ENCODE measurements at places on chromosomes 11 and 22. TPM values are rescaled to one million over a fixed set of nuclear protein-coding genes. Genes with fewer than 3 reads are reported as not detected.

DNA sequence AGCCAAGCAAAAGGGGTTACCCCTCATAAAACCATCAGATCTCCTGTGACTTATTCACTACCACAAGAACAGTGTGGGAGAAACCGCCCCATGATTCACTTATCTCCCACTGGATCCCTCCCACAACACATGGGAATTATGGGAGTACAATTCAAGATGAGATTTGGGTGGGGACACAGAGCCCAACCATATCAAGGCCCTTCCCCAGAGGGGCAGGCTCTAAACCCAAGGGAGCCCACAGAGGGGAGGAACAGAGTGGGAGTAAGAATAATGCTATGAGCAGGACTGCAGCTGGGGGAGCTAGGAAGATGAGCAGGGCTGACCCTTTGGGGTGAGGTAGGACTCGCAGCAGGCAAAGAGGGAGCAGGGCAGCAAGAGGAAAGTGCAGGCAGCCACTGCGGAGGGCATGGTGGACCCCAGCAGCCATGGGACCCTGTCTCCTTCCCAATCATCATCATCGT is 59.3 kb downstream of the CD82 start:
- no peak for DNase-seq

DNA sequence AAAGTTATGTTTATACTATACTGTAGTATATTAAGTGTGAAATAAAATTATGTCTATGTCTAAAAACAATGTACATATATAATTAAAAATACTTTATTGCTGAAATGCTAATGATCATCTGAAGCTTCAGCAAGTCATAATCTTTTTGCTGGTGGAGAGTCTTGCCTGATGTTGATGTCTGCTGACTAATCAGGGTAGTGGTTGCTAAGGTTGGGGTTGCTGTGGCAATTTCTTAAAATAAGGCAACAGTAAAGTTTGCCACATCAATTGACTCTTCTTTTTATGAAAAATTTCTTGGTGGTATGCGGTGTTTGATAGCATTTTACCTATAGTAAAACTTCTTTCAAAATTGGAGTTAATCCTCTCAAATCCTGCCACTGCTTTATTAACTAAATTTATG is 21.4 kb downstream of the INSC start:
- no peak for DNase-seq

DNA sequence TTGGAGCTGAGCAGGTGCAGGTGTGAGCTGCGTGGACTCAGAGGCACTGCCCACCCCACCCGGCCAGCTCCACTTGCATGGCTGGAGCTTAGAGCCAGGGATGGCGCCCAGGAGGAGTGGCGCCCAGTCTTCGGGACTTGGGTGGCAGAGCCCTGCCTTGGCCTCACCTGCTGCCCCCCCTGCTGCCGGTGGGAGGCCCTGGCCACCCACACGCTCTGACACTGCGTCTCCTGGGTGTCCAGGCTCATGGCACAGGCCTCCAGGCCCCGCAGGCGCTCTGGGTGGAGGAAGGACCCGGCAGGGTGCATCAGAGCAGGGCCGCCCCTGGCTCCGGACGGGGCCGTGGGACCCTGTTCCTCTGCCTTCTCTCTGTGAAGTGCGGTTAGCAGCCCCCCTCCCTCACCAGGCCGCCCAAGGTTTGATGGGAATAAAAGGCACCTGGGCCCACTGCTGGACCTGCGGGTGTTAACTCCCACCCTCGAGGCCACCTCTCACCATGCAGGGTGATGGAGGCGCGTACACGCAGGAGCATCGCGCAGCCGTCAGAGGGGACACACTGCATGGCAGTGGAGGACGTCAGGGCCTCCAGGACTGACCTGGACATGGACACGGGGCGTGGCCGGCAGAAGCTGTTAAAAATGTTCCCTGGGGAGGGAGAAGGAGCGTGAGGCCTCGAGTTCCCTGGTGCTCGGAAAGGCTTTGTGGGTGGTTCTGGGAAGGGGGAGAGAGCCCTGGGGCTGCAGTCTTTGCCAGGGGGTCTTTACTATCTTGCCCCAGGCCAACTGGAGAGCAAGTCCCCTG is 11.8 kb downstream of the IL17REL start:
- no peak for DNase-seq

DNA sequence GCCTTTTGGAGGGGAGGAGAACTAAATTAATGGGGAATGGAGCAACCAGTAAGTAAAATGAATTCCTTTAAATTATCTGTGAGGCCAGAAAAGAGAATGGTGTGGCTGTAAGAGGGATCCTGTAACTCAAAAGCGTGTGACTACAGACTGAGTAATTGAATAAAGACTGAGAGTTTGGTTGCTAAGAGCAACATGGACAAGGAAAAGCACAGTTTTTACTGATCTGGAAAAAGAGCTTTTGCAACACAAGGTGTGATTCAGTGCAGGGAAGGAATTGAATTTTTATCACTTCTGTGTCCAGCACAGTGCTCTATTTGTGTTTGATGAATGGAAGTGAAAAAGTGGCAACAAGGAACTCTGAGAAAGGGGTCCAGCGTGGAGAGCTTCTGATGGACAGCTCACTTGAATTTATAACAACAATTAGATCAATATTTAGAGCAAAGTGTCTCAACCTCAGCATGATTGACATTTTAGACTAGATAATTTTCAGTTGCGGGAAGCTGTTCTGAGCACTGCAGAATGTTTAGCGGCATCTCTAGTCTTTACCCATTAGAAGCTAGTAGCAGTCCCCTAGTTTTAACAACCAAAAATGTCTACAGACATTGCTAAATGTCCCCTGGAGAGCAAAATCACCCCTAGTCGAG is 202.8 kb upstream of the BDNF start:
- DNase-seq, result no peak

GRCh38 chr11:57348052-57348451 is 9.9 kb downstream of the P2RX3 start:
- DNase-seq, result no peak

DNA sequence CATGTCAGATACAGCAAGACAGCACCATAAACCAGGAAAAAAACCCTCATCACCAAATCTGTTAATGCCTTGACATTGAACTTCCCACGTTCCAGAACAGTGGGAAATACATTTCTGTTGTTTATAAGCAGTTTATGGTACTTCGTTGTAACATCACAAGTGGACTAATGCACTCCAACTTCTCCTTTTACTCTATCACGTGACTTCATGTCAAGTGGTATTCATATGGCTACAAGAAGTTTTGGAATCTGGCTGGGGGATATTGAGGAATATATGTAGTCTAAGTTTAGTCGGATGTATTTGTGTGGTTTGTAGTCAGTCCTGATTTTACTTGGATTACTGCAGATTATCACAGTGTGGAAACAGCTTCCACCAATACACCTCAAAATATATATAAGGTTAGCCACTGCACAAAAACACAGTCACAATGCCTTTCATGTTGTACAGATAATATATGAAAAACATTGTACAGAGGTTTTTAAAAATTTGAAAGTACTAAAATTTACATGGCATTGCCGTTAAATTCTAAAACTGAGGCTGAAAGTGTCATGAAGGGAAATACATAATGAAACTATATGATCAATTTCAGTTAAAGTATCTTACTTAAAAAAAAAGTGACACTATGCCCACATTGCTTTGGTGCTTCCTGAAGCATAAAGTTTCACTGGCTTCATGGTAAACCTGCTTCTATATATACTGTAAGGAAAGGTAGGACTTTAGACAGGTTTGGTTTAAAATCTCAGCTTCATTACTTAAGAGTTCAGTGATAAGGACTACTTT is 134.1 kb downstream of the CASP12 start:
- no peak for DNase-seq

DNA sequence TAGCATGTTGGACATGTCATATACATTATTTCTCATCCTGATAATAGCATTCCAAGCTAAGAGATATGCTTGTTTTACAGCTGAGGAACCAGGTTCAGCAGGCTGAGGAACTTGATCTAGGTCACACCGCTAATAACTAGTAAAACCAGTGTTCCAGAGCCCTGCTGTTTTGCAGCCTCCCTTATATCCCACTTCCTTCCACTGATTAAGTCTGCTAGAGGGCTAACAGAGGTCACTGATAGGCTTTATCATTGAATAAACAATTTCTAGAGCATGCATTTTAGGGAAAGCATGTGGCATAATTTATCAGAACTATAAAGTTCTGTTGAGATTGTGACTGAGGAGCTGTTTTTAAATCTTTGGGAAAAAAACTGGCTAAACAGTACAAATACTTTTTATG is 54.0 kb downstream of the UVRAG start:
- no peak for DNase-seq

- DNase-seq, result no peak
Observed at GRCh38 chr11:121231576-121232278, 60.8 kb upstream of the SC5D start.

DNA sequence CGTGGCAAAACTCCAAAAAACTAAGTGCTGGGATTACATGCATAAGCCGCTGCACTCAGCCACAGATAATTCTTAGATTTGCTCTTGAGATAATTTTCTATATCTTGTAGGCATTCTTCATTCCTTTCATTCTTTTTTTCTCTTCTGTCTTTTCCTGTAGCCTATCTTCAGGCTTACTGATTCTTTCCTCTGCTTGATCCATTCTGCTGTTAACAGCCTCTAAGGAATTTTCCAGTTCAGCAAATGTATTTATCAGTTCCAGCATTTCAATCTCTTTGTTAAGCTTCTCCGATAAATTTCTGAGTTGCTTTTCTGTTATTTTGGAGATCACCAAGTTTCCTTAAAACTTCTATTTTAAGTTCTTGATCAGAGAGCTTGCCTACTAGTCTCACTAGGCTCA is 46.7 kb downstream of the SMC1B start:
- DNase-seq, result no peak

DNA sequence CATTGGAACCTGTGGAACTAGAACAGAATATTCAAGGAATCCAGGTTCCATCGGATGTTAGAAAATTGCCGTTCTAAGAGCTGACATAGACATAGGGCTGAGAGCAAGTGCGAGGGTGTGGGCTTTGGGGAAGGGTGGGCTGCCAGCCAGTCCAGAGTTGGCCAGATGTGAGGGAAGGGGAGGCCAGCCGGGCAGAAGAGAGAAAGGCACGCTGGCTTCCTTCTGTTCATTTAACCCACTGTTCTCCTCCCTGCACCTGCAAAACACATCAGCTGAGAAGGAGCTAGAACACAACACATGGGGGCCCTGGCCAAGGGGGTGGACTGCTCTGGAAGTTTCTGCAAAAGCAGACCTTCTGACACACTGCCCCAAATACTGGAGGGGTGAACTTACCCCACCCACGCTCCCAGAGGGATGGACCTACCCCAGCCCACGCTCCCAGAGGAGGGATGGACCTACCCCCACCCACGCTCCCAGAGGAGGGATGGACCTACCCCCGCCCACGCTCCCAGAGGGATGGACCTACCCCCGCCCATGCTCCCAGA is 98.0 kb downstream of the SHANK2 start:
- no peak for DNase-seq

DNA sequence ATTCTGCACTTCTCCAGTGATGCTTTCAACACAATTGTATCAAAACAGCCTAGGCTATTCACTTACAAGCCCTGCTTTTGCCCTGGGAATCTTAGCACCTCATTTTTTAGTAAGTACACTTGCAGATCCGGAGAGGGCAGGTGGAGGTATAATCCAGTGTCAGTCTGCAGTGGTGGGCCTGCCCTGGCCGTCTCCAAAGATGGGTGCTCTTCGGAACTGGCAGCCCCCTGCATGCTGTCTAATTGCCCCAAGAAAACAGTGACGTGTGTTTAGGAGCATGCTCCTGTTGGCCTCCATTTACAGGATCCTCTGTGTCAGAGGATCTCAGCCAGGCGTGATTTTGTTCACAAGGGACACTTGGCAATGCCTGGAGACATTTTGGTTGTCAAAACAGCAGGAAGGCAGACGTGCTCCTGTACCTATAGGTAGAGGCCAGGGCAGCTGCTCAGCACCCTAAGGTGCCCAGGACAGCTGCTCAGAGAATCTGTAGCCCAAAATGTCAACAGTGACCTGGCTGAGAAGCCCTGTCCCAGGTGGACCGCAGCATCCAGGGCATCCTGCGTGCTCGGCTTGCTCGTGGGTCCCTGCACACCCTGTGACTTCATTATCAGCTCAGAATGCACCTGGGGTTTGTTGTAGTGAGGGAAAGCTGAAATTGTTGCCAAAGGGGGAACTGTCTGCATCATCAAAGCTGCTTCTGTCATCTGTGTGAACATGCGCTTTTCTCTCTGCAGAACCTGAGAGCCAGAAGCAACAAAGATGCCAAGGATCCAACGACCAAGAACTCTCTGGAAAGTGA is 90.7 kb downstream of the BCR start:
- no peak for DNase-seq

DNA sequence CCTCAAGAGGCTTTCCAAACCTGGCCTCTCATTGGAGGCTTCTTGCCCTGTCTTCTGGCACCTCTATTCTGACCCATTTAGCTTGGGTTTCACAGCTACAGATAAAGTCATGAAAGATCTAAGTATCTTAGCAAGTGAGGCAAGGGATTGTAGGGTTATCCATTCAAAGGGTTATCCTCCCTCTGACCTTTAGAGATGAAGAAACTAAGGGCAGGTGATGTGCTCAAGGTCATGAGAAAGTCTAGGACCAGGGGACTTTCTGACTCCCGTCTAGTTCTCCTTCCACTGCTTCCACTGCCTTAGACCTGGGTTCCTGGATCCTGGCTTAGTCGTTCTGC is 7.2 kb downstream of the PHOX2A start:
- no peak for DNase-seq

DNA sequence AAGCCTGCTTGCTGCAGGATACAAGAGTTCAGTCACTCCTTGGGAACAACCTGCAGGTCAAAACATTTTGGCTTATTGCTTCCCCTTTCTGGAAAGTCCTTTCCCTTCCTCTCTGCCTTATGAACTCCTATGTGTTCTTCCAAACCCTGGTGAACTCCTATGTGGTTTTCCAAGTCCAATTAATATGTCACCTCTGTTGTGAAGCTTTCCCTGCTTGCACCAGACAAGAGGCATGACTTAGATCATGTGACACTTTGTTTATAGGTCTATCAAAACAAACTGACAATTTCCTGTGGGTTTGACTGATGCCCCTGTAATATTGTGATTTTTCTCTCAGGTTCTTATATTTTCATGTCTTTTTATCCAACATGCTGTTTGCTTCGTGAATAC is 64.2 kb downstream of the ENDOD1 start:
- no peak for DNase-seq

GRCh38 chr22:32073823-32074380 is 30.8 kb downstream of the SLC5A1 start:
- no peak for DNase-seq

- no peak for DNase-seq
Observed at GRCh38 chr22:23831261-23831660, 7.5 kb downstream of the DERL3 start.

- DNase-seq, result no peak
Observed at GRCh38 chr11:102719620-102720277, 5.0 kb downstream of the MMP8 start.

- no peak for DNase-seq
Observed at GRCh38 chr11:76634886-76635285, 35.7 kb downstream of the LRRC32 start.

The TSPAN4 gene
- polyA plus RNA-seq, result 57.8 TPM

The BIK gene
- 1.5 TPM for polyA plus RNA-seq

The FAT3 gene
- 57.4 TPM for polyA plus RNA-seq

The TPH1 gene
- polyA plus RNA-seq, result 2.4 TPM

The PITPNM1 gene
- 19.5 TPM for polyA plus RNA-seq

The SLC37A2 gene
- 3.1 TPM for polyA plus RNA-seq

The RASD2 gene
- 1.1 TPM for polyA plus RNA-seq

The CREB3L1 gene
- polyA plus RNA-seq, result 14.1 TPM

The MISFA gene
- 15.3 TPM for polyA plus RNA-seq

All from right lung (tissue), 10 donors.